HFFc6 (cell line): ENCODE measurements at places on chromosomes 4 and X.

DNA sequence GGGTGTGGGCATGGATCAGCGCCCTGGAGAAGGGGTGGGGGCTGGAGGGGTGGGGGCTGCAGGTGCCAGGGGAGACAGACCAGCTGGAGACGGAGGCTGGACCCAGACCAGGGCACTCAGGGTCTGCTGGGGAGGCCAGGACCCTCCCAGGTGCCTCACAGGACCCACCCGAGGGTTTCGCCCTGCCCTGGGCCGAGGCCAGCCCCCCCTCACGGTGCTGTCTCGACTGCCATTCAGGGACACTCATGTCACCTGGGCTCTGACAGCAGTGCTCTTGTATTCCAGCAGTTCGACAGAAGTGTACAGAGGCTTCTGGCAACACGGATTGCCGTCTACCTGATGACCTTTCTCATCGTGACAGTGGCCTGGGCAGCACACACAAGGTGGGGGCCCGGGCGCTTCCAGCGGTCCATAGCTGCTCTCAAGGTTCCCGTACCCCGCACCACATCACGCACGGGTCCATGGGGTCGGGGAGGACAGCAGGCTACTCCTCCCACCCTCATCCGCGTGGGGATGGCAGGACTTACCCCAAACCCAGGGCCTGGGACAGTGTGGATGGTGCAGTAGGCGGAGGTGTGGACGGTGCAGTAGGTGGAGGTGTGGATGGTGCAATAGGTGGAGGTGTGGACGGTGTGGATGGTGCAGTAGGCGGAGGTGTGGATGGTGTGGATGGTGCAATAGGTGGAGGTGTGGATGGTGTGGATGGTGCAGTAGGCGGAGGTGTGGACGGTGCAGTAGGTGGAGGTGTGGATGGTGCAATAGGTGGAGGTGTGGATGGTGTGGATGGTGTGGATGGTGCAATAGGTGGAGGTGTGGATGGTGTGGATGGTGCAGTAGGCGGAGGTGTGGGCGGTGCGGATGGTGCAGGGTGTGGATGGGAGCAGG lies 18.1 kb downstream of the TMEM175 start:
- peaks cover 5% of the 10 kb centered on the region; the same call in 1 of the 2 replicates for H3K36me3 ChIP-seq
- no peak for DNase-seq
- no peaks in the 10 kb centered on the region for H3K4me1 ChIP-seq

DNA sequence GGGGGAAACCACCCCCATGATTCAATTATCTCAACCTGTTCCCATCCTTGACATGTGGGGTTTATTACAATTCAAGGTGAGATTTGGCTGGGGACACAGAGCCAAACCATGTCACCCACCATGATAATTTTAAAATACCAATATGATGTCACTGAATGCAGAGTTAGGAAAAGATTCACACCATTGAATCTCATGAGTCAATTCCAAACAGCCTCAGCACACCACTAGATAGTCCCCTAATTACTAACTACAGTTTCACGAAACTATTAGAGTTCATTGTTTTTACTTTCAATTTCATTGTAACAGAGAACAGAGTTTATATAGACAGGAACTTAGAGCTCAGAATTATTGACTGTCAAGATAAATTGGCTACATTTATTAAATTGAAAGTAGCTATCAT lies 410.2 kb downstream of the FAM47A start:
- no peak for DNase-seq
- no peak overlapping the region for H3K4me3 ChIP-seq
- H3K4me1 ChIP-seq, result no peaks in the 10 kb centered on the region
- no peaks in the 10 kb centered on the region for H3K27me3 ChIP-seq
- H3K36me3 ChIP-seq, result no peaks in the 10 kb centered on the region
- no peak overlapping the region for H3K27ac ChIP-seq

- no peak overlapping the region for H3K4me3 ChIP-seq
- H3K27ac ChIP-seq, result no peak overlapping the region; the same call in 1 of the 2 replicates
- H3K4me1 ChIP-seq, result peaks cover 19% of the 10 kb centered on the region
- H3K27me3 ChIP-seq, result no peaks in the 10 kb centered on the region
- DNase-seq, result no peak
These were observed 37.6 kb downstream of the PKD2 start for GRCh38 chr4:88045021-88045420.

- no peak overlapping the region for H3K4me3 ChIP-seq
- DNase-seq, result no peak
- H3K27me3 ChIP-seq, result peaks cover 1% of the 10 kb centered on the region; the same call in 1 of the 2 replicates
- H3K36me3 ChIP-seq, result no peaks in the 10 kb centered on the region
These were observed 87.0 kb downstream of the GLRA2 start for GRCh38 chrX:14616301-14616700.

GRCh38 chr4:73676861-73677323 lies 56.7 kb upstream of the RASSF6 start:
- no peaks in the 10 kb centered on the region for H3K36me3 ChIP-seq
- no peak overlapping the region for H3K4me3 ChIP-seq
- H3K4me1 ChIP-seq, result peaks cover 49% of the 10 kb centered on the region
- H3K27ac ChIP-seq, result no peak overlapping the region

DNA sequence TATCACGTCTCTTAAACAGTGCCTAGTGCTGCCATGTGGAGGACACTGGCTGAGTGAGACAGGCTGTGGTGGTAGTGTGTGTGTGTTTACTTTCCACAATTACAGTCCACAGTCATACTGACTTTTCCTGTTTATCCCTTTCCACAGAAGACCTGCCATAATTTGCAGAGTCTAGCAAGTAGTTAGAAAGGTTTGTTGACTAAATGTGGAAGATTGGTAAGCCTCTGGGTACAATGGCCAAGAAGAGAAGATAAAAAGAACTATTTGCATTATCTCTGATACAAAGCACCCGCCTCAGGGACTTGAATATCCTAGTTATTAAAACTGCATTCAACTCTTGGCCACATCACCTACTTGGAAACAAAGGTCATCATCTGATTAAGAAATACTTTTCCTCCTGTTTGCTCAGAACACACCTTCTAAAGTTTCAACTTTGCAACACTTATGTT lies 89.1 kb downstream of the FAM13A start:
- DNase-seq, result no peak
- H3K36me3 ChIP-seq, result peaks cover 11% of the 10 kb centered on the region
- no peak overlapping the region for H3K4me3 ChIP-seq
- peaks cover 24% of the 10 kb centered on the region for H3K4me1 ChIP-seq
- H3K27ac ChIP-seq, result no peak overlapping the region

GRCh38 chr4:94743838-94744237 lies 13.9 kb upstream of the BMPR1B start:
- no peak overlapping the region for H3K4me3 ChIP-seq
- DNase-seq, result no peak
- no peaks in the 10 kb centered on the region for H3K36me3 ChIP-seq
- no peaks in the 10 kb centered on the region for H3K4me1 ChIP-seq

DNA sequence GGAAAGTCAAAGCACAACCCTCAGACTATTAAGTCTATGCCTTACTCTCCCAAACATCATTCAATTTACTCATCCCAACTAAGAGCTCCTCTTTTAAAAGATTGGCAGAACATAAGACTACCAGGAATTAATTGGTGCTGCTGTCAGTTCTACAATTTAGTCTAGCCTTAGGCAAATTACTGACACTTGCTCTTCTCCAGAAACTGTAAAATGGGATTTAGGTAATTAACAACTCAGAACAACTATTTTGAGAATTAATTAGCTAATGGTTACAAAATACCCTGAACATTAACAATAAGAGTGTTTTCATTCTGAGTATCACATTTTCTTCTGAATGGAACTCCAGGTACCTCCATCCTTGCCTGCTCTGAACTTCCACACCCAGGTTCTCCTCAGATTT lies 36.2 kb upstream of the RBM47 start:
- no peak overlapping the region for H3K4me3 ChIP-seq
- no peak overlapping the region for H3K27ac ChIP-seq
- H3K36me3 ChIP-seq, result no peaks in the 10 kb centered on the region
- H3K4me1 ChIP-seq, result peaks cover 18% of the 10 kb centered on the region
- no peak for DNase-seq

DNA sequence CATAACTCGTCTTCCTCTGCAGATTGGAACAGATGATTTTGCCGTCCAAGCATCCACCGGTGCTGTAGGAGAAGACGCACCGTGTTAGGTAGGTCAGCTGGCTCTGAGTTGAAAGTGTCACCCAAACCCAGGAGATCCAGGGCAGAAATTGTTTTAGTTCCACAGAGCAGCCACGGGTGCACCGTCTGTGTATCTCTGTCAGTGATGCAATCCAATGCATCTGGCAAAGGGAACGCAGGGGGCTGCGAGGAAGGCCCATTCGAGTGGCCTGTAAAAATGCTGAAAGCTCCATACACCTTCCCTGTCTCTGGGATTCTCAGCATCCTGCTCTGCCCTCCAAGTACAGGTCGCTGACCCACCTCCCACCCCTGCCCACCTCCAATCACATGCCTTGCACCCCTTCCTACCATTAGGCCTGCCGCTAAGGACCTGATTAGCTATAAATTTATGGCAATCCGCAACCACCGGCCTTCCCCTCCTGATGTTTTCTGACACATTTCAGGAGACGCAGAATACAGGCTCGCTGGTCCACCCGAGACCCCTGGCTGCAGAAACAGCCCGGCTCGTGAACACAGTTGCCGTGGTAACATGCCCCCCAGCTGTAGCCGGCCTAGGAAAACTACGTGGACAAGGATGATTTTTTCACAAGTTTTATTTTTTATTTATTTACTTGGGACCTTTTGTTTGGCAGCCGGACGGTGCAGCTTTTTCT lies 39.7 kb upstream of the SHOX start:
- no peak for DNase-seq
- no peak overlapping the region for H3K27ac ChIP-seq
- H3K36me3 ChIP-seq, result peaks cover 21% of the 10 kb centered on the region
- no peak overlapping the region for H3K4me3 ChIP-seq
- peaks cover 3% of the 10 kb centered on the region for H3K27me3 ChIP-seq
- H3K4me1 ChIP-seq, result peaks cover 14% of the 10 kb centered on the region

- peaks cover 21% of the 10 kb centered on the region; the same call in 1 of the 2 replicates for H3K36me3 ChIP-seq
- H3K27me3 ChIP-seq, result no peaks in the 10 kb centered on the region
- DNase-seq, result no peak
- peaks cover 14% of the 10 kb centered on the region for H3K4me1 ChIP-seq
These were observed 16.0 kb downstream of the CTBP1 start for GRCh38 chr4:1232661-1233621.

- no peak overlapping the region for H3K4me3 ChIP-seq
- no peaks in the 10 kb centered on the region for H3K4me1 ChIP-seq
- H3K27ac ChIP-seq, result no peak overlapping the region
- H3K36me3 ChIP-seq, result no peaks in the 10 kb centered on the region
These were observed 31.6 kb downstream of the CD40LG start for GRCh38 chrX:136679531-136679930.

DNA sequence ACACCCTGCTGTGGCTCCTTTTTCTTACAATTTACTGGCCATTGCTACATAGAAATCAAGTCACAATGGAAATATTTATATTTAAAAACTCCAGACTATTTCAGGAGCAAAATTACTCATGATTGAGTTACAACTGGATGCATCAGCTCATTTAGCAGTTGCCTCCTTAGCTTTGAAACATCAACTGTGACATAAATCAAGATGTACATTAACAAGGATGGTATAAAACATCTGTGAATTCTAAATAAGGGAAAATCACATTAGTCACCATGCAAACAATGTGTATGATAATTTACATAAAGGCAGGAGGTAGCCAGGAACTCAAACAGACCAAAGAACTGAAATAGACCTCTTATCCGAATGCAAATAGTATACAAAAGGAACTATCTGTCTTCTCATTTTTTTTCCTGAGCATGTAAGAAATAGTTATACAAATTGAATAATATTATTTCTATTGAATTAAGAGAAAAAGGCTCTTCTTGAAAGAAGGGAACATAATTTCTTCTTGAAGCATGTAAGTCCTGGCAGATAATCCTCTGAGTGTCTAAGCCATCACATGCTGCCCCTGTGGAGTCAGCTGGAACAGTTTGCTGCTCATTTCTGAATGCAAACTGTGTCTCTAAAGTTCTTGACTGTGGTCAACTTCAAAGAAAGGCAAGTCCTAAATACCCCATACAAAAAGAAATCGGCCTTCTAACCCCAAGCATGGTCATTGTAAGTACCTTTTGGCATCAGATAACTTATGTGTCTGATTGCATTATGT lies 151.2 kb downstream of the NAA11 start:
- no peak overlapping the region for H3K27ac ChIP-seq
- no peaks in the 10 kb centered on the region for H3K27me3 ChIP-seq
- no peaks in the 10 kb centered on the region for H3K4me1 ChIP-seq

- no peaks in the 10 kb centered on the region for H3K36me3 ChIP-seq
- H3K27me3 ChIP-seq, result no peaks in the 10 kb centered on the region; the same call in 1 of the 2 replicates
- H3K27ac ChIP-seq, result no peak overlapping the region
- no peak for DNase-seq
These were observed 52.9 kb downstream of the EPHA5 start for GRCh38 chr4:65617416-65617815.

- DNase-seq, result no peak
- H3K4me3 ChIP-seq, result no peak overlapping the region
- H3K36me3 ChIP-seq, result no peaks in the 10 kb centered on the region
These were observed 55.4 kb upstream of the RASSF6 start for GRCh38 chr4:73675623-73676022.

- no peak for DNase-seq
- H3K36me3 ChIP-seq, result peaks cover 9% of the 10 kb centered on the region; the same call in 1 of the 2 replicates
- H3K4me3 ChIP-seq, result peak overlapping the region; percentile 3; the same call in 1 of the 2 replicates
- H3K27me3 ChIP-seq, result no peaks in the 10 kb centered on the region
- peaks cover 50% of the 10 kb centered on the region for H3K4me1 ChIP-seq
These were observed 280.3 kb downstream of the INPP4B start for GRCh38 chr4:142565771-142566170.

DNA sequence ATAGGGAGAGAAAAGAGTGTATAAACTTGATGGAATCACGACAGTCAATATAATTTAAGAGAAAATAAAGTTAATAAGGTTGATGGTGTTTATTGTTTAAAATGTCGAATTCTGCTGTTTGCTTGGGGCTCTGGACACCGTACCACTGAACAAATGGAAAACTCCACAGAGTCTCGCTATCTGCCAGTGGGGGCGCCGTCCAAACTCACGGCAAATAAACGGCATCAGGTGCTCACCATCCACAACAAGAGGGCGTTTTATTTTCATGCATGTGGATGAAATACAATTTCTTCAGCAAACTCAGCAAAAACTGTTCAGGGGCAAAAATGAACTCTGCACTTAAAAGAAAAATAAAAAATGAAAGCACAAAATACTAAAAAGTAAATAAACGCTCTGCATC lies 46.6 kb upstream of the FAM47C start:
- no peak for DNase-seq
- no peak overlapping the region for H3K27ac ChIP-seq
- no peaks in the 10 kb centered on the region for H3K36me3 ChIP-seq
- no peak overlapping the region for H3K4me3 ChIP-seq

- no peak overlapping the region for H3K27ac ChIP-seq
- no peak for DNase-seq
- no peaks in the 10 kb centered on the region for H3K4me1 ChIP-seq
- peaks cover 6% of the 10 kb centered on the region; the same call in 1 of the 2 replicates for H3K27me3 ChIP-seq
These were observed 42.3 kb downstream of the NIPAL1 start for GRCh38 chr4:48058617-48059530.

GRCh38 chr4:179415847-179416223 lies 1973.6 kb upstream of the AGA start:
- no peaks in the 10 kb centered on the region for H3K4me1 ChIP-seq
- no peak overlapping the region for H3K4me3 ChIP-seq
- DNase-seq, result no peak

- no peak overlapping the region for H3K4me3 ChIP-seq
- no peaks in the 10 kb centered on the region for H3K36me3 ChIP-seq
- peaks cover 14% of the 10 kb centered on the region for H3K4me1 ChIP-seq
- H3K27ac ChIP-seq, result no peak overlapping the region
These were observed 86.1 kb downstream of the CPE start for GRCh38 chr4:165464813-165465381.

- no peak overlapping the region for H3K27ac ChIP-seq
These were observed 382.0 kb downstream of the GABRG1 start for GRCh38 chr4:45741897-45742296.

GRCh38 chr4:3268395-3269104 lies 19.6 kb downstream of the MSANTD1 start:
- no peaks in the 10 kb centered on the region for H3K4me1 ChIP-seq
- DNase-seq, result no peak
- H3K27ac ChIP-seq, result no peak overlapping the region
- no peaks in the 10 kb centered on the region for H3K36me3 ChIP-seq
- H3K27me3 ChIP-seq, result peaks cover 30% of the 10 kb centered on the region
